Activated naive CD8-positive, alpha-beta T cell treated with anti-CD3 and anti-CD28 coated beads for 36 hours (primary cell): ENCODE measurements at places on chromosomes 3 and 15. TPM values are rescaled to one million over a fixed set of nuclear protein-coding genes. Genes with fewer than 3 reads are reported as not detected.

Gene LCTL
- total RNA-seq, result not detected

DNA sequence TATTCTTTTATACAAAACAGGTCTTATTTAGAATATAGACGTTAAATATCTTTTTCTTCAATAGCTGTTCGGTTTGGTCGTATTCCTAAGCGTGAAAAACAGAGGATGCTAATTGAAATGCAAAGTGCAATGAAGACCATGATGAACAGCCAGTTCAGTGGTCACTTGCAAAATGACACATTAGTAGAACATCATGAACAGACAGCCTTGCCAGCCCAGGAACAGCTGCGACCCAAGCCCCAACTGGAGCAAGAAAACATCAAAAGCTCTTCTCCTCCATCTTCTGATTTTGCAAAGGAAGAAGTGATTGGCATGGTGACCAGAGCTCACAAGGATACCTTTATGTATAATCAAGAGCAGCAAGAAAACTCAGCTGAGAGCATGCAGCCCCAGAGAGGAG, 16.8 kb downstream of the NR1D2 start:
- H3K4me1 ChIP-seq, result peaks cover 19% of the 10 kb centered on the region
- DNase-seq, result no peak
- H3K27ac ChIP-seq, result no peak overlapping the region

Gene DNASE1L3
- not detected for total RNA-seq

DNA sequence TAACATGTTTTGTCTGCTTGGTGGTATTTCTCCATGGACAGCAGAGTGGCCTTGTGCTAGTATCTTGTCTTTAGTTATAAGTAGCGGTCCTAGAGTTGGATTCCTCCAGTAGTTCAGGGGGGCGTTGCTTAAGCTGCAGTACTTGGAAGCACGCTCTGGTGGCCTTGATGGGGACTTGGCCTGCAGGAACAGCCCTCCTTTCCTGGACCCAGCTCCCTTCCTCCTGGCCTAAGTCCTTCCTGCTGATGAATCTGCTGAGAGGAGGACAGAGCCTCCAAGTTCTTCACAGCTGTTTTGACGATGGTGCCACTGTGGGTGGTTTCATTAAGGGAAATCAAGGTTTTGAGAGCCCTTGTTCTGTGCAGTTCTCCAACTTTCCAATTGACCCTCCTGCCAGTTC, 38.6 kb upstream of the SEC22A start:
- H3K36me3 ChIP-seq, result peaks cover 69% of the 10 kb centered on the region
- H3K27ac ChIP-seq, result no peak overlapping the region
- DNase-seq, result no peak
- H3K27me3 ChIP-seq, result no peaks in the 10 kb centered on the region

GRCh38 chr3:14031271-14031670, 93.4 kb downstream of the CHCHD4 start:
- H3K27ac ChIP-seq, result no peak overlapping the region
- peaks cover 2% of the 10 kb centered on the region for H3K36me3 ChIP-seq
- H3K4me3 ChIP-seq, result no peak overlapping the region
- peaks cover 11% of the 10 kb centered on the region for H3K27me3 ChIP-seq
- H3K4me1 ChIP-seq, result peaks cover 4% of the 10 kb centered on the region

DNA sequence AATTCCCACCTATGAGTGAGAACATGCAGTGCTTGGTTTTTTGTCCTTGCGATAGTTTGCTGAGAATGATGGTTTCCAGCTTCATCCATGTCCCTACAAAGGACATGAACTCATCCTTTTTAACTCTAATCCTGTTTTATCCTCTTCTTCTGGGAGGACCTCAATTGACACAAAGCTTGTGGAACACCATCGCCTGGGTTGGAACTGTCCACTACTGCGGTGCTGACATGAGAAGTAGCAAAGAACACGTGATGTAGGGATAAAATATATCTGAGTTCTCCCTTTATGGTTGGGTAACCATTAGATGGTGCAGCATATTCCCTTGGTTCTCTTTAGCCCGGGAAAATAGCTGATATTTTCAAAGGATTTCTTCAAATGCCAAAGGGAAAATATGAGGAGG, 105.3 kb upstream of the TOPAZ1 start:
- no peak overlapping the region for H3K27ac ChIP-seq
- H3K4me1 ChIP-seq, result no peaks in the 10 kb centered on the region
- DNase-seq, result no peak
